CD4-positive, alpha-beta memory T cell (primary cell): ENCODE measurements at places on chromosomes 1 and 21. TPM values are rescaled to one million over a fixed set of nuclear protein-coding genes. Genes with fewer than 3 reads are reported as not detected.

KRTAP19-3 gene
- total RNA-seq, result not detected

OR2T33 gene
- not detected for total RNA-seq

CCDC24 gene
- total RNA-seq, result 1.9 TPM

ST6GALNAC5 gene
- total RNA-seq, result not detected

ZFP69 gene
- 3.3 TPM for total RNA-seq

GRCh38 chr1:231517076-231517475 is 11.4 kb upstream of the TSNAX start:
- DNase-seq, result no peak

GRCh38 chr1:182484067-182484466 is 34.1 kb downstream of the RGSL1 start:
- no peak for DNase-seq

DNA sequence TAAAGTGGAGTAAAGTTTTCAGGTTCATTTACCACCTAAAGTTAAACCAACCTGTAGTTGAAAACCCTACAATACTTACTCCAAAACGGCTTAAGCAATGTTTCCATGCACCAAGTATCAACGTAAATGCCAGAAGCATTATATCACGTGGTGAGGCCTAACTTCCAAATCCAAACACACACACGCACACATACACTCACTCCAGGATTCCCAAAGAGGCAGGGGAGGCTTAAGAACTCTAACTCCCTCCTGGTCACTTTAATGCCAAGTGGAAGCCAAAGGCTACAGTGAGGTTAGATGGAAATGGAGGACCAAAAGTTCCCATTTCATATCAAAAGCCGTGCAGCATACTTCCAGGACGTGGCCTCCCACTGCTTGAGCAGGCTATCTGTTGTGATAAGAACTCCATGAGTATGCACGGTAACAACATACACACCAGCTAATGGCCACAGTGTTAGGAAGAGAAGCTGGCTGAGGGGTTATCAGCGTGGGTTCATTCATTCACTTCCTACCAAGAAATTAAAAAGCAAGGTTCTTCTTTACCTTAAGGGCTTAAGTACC is 224.1 kb downstream of the SLC45A1 start:
- no peak for DNase-seq

GRCh38 chr1:114386129-114387009 is 124.6 kb downstream of the TRIM33 start:
- no peak for DNase-seq

DNA sequence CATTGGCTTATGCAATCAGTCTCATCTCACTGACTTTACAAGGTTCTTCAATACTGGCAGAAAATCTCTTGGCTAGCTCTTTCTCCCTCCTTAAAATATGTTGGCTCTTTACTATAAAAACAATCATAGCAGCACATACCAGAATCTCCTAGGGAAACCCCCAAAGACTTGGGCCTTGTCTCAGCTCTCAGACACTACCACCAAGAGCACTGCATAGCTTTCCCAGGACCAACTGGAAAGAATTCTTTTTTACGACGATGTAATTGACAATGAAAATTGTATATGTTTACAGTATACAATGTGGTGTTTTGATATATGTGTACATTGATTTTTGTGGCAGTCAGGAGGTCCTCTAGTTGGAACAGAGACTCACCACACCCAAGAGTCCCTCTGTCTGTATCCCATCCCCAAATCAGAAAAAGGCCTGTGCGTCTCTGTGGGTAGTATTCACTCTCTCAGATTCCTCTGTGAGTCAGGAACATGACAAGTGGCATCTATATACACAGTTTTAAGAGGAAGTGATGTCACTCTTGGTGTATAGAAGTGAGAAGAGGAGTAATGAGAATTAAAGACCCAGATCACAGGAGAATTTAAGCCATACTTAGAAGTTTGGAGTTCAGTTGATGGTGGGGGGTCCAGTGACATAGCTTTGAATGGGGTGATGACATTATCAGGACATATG is 21.1 kb downstream of the SMAP2 start:
- DNase-seq, result peak; percentile 57

DNA sequence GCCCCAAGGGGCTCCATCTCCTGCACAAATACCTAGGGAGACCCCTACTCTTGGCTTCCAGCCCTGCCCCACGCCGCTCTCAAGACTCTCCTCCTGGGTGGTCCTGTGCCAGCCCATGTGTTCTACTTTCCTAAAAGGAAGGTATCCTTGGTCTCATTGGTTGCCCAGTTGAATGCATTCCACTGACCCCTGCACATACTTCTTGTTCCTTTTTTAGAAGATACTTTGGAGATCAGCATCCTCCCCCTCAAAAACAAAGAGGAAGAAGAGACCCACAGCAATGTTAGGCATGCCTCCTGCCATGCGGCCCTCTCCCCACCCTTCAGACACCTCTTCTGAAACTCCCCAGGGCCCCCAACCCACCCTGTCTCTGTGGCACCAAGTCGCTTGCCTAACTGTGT is 4.1 kb downstream of the SLAMF9 start:
- no peak for DNase-seq

DNA sequence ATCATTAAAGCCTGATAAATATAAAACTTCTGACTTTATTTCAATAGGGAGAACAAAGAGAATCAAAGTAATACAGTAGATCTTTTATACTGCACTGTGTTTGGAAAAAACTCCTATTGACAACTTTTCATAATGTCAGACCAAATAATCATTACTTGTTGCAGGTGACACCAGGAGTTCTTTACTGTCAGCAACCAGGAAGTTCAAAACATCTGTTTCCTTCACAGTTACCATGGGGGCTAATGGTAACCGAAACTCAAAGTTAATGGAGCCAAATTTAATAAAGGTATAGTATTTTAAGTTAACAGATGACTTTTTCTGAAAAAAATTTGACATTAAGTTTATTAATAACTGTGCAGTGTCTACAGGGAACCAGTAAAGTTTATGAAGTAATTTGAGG is 10.6 kb downstream of the EFCAB7 start:
- DNase-seq, result no peak

GRCh38 chr1:41456847-41457540 is 27.5 kb downstream of the EDN2 start:
- DNase-seq, result no peak

- DNase-seq, result no peak
Observed at GRCh38 chr1:159054427-159054826, 22.1 kb downstream of the AIM2 start.

DNA sequence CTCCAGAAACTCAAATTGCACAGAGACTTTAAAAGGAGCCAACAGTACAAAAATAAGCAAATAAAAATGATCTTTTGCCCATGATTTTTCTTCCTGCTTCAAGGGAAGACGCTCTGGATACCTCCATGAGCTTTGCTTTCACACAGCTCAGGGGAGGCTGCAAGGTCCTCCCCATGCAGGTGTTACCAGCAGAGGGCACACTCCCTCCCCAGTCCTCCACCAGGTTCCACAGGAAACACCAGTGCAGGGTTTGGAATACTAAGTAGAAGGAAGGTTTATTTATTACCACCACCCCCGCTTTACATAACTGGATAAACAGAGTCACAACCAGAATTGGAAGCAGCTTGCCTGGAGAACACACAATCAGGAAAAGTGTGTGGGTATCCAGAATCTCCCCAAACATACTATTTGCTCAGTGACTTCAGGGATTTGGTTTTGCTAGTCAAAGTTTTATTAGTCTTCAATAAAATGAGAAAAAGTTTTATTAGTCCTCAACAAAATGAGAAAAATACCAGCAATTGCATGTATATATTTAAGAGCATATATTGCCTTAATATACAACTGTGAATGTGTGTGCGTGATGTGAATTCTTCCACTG is 37.3 kb downstream of the HSD3B1 start:
- no peak for DNase-seq

GRCh38 chr1:117657031-117657430 is 51.2 kb downstream of the TENT5C start:
- no peak for DNase-seq
